ENCODE measurements at places on chromosomes 2 and 18.

- no peak for DNase-seq
Observed at GRCh38 chr2:240518981-240519380, 38.8 kb downstream of the ANKMY1 start.

- no peak for DNase-seq
Observed at GRCh38 chr18:31050635-31051034, 8.1 kb upstream of the DSC3 start.

- DNase-seq = no peak
Observed at GRCh38 chr2:5766561-5766960, 74.4 kb downstream of the SOX11 start.

DNA sequence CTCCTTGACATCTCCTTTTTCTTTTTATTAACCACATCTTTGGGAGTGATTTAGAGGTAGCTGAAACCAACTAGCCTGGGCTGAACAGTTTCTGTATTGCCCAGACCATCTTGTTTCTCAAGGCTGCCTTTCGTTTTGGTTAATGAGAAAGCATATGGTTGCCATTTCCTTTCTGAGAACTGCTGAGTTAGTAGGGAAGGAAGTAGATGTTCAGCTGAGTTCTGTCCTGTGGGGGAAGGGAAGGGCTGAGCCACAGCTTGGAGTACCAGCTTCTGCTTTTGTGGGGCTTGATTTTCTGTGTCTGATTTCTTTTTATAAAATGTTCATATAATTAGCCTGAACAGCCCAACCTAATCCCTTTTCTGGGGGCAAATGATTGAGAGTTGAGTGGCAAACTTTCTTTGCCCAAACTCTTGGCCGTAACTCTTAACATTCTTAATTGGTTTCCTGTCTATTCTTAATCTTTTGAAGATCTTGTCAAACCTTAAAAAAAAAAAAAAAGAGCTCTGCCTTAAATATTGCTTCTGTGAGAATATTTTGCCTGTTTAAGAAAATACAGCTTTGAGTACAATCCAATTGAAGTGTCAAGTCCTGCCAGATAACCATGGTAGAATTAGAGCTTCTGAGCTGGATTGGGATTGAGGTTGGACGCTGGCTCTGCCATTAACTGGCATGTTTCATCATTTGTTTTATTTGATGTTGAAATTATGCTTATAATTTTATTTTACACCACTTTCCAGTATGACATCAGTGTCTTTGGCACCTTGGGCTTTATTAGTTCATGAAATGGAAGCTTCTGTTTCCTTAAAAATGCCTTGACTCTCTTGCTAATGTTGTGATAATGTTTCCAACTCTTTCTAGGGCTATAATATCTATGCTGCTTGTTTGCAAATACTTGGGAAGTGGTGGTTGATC is 1.9 kb upstream of the NABP1 start:
- no peak for DNase-seq

- no peak for DNase-seq
Observed at GRCh38 chr2:98372579-98372978, 26.3 kb downstream of the CNGA3 start.

DNA sequence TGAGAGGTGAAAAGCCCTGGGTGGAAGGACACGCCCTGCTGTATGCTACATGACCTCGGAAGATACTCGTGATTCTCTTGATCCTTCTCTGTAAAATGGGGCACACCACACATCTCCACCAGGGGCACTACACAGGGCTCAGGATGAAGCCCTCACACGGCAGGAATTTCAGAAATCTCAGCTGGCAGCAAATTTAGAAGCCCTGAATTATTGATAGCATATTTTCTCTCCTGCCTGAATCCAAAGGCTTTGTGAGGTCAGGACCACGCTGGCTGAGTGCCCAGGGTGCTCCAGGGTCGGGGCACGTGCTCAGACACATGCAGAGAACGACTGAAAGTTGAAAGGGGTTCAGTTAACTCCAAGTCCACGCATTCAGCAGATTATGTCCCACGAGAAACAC is 42.1 kb upstream of the GALR1 start:
- peak; percentile 68 for DNase-seq

GRCh38 chr2:127095367-127095641 is 11.7 kb downstream of the BIN1 start:
- no peak for DNase-seq

DNA sequence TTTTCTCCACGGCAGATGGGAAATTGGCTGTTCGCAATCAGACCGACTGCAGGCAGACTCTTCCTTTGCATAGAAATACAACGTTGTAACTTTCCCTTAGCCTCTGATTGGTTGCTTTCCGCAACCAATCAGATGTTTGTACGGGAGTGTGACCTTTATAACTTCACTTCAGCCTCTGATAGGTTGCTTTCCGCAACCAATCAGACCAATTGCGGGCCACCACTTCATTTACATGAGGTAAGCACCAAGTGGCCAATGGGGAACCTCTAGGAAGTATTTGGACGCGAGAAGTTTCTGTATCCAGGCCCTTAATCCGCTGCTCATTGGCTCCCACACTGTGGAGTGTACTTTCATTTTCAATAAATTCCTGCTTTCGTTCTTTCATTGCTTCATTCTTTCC is 19.1 kb downstream of the SLC25A12 start:
- no peak for DNase-seq

DNA sequence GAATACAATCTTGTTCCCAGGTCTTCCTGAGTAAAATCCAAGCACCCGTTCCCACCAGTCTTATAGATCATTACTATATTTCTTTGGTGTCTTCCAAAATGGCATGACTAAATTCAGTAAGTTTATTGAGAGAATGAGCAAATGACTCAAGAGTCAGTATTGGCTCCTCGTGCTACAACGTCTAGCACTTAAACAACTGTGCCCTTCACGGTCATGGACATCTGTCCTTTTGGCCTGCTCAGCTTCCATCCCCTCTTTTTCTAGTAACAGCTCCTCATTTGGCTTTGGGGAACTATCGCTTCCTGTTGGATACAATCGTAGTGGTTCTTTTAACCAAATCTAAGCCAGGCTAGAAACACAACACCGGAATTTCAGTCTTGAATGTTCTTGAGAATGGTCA is 24.1 kb upstream of the FZD7 start:
- DNase-seq = no peak
